ENCODE measurements at places on chromosomes 1 and 21. TPM values are rescaled to one million over a fixed set of nuclear protein-coding genes. Genes with fewer than 3 reads are reported as not detected.

The OR2T29 gene
- total RNA-seq = not detected

The CSF3R gene
- total RNA-seq = not detected

The SPRR2A gene
- not detected for total RNA-seq

The ESRRG gene
- total RNA-seq = not detected

The RNPC3 gene
- total RNA-seq = 3.1 TPM

The ACTN2 gene
- total RNA-seq = 0.09 TPM

The KCNA3 gene
- total RNA-seq = not detected

The S100A14 gene
- 0.42 TPM for total RNA-seq

The KCNT2 gene
- 0.17 TPM for total RNA-seq

The LRRC71 gene
- total RNA-seq = 0.34 TPM

The C8B gene
- total RNA-seq = not detected

The PLEKHN1 gene
- 0.37 TPM for total RNA-seq

The SPATA46 gene
- not detected for total RNA-seq

The PCSK9 gene
- total RNA-seq = 0.70 TPM

The RCOR3 gene
- total RNA-seq = 11.2 TPM

The DRAM2 gene
- total RNA-seq = 70.1 TPM

DNA sequence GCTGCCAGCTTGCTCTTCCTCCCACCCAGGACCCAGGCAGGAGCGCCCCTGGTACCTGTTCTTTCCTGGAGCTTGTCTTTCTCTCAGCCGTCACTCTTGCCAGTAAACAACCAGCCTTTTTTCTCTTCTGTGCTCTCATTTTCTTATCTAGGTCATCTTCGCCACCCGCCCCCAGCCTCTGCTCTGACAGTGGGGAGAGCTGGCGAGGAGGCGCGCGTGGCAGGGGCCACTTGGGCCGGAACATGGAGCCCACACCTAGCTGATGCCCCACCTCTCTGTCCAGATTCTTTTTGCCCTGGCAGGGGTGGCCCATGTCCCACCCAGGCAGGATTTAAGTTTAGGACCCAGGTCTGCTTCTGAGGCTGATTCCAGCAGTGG, 32.3 kb downstream of the PROK1 start:
- no peak for DNase-seq

GRCh38 chr1:115090186-115090490, 835 bp upstream of the TSPAN2 start:
- DNase-seq = no peak

- no peak for DNase-seq
Observed at GRCh38 chr1:29410476-29410875, 174.2 kb downstream of the PTPRU start.

- no peak for DNase-seq
Observed at GRCh38 chr1:61746813-61747212, 4.5 kb downstream of the PATJ start.

GRCh38 chr1:37794372-37795339, 1.0 kb downstream of the MANEAL start:
- DNase-seq = no peak

- DNase-seq = no peak
Observed at GRCh38 chr1:20657024-20657423, 4.1 kb downstream of the DDOST start.

- no peak for DNase-seq
Observed at GRCh38 chr1:92356956-92357355, 58.1 kb downstream of the RPAP2 start.

DNA sequence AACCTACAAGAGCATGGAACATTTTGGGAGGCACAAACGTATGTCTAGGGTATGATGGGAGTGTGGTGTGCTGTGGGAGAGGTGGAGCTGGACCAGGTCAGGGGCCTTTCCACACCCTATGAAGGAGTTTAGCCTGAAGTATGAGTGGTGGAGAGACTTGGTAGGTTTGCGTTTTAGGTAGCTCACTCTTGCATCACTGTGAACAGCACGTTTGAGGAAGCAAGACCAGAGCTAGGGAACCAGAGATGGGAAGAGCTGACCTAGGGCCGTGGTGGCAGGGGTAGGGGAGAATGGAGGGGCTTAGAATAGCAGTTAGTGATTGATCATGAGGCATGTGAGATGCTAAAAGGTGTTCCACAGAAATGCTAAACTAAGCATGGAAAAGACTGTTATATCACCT, 25.1 kb upstream of the ZFP69B start:
- DNase-seq = no peak

GRCh38 chr1:151711044-151711800, 5.4 kb downstream of the CELF3 start:
- DNase-seq = no peak

- no peak for DNase-seq
Observed at GRCh38 chr1:233635765-233636502, 22.0 kb downstream of the KCNK1 start.

- DNase-seq = no peak
Observed at GRCh38 chr1:13823126-13823880, 123.3 kb downstream of the PRDM2 start.

DNA sequence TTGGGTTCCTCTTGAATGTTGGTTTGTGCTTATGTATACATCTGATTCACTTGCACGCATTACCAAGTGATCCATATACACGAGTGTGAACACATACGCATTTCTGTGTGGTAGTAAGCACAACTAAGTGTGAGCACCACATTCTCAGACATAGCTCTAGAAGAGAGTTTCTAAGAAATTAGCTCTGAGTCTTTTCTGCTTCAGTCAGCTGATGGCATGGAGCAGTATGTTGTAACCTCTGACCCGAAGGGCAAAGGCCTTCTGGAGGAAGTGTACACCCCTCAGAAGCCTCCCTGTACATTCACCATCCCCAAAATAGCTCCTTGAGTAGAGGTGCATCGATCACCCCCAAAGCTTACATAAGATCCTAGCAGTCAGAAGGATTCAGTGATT, 183.7 kb downstream of the KIF26B start:
- DNase-seq = no peak

DNA sequence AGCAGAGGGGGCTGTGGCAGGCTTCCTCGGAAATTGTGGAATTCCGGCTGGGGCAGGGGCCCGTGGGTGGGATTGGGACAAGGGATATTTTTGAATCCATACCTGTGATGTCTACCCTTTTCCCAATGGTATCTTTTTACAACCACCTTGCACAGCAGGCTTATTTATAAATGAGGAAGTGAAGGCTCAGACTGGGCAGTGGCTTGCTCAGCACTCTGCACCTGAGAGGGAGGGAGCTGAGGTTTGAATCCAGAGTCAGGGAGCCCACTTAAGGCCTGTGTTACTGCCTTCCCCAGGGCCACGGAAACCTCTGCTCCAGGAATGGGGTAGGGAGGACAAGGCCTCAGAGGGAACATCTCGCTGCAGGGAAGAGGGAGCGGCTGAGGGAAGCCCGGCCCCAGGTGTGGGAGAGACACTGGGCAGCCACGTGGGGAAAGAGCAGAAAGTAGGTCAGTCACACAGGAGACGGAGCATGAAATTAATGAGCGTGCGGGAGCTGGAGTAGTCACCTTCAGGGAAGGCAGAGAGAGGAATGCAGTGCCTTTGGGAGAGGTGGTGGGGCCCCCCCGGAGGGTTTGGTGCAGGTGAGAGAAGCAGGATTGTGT, 35.4 kb upstream of the SCMH1 start:
- DNase-seq = no peak

DNA sequence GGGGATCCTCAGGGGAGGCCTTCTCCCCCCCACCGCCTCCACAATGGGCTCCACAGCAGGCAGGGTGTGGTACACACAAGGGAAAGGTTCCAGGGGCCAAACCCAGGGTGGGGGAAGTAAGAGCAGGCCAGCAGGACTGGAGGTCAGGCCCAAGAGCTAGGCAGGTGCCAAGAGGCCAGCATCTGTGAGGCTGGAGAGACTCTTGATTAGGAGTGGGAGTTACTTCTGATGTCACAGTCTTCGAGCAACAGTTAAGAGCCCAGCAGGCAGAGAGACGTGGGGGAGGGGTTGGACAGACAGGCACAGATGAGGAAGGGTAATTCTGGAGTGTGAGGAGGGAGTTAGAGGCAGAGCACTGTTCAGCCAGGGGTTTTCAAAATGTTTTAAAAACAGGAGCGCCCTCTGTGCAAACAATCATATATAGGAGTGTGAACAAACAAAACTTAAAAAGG, 55.8 kb downstream of the SLC9A1 start:
- DNase-seq = no peak

GRCh38 chr1:153534226-153534924, 1.4 kb downstream of the S100A6 start:
- peak; percentile 34 for DNase-seq

- no peak for DNase-seq
Observed at GRCh38 chr1:105137543-105138457, 1388.1 kb downstream of the AMY1C start.

GRCh38 chr1:232334811-232335210, 295.1 kb downstream of the SIPA1L2 start:
- no peak for DNase-seq

- peak; percentile 42 for DNase-seq
Observed at GRCh38 chr1:204304067-204304466, 55.7 kb downstream of the PLEKHA6 start.

DNA sequence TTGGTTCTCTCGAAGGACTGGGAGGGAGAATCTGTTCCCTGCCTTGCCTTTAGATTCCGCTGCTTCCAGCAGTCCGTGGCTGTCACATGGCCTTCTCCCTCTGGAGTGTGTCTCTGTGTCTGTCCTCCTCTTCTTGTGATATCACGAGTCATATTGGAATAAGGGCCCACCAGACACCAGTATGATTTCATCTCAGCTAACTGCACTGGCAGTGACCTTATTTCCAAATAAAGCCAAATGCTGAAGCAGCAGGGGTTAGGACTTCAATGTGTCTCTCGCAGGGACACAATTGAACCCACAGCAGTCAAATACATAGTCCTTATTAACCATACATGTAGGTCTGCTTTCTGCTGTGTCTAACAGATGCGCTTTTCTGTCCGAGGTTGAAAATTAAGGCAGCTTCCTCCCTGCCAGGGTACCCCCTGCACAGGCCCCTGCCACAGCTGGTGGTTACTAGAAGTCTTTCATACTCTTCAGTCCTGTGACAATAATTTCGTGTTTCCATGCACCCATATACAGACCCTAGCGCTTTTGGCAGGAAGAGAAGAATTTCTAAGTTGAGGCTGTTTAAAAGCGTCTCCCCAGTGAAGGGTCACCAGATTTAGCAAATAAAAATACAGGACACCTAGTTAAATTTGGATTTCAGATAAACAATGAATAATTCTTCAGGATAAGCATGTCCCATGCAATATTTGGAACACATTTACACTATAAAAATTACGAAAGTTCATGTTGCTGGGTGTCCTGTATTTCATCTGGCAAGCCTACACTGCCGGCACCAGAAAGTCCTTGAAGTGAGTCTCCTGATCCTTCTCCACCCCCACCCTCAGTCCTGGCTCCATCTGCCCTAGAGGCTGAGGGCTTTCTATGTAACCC, 182.1 kb downstream of the ETS2 start:
- no peak for DNase-seq

GRCh38 chr1:234519506-234519905, 40.5 kb upstream of the TARBP1 start:
- DNase-seq = no peak

GRCh38 chr1:161172776-161173376, 4.4 kb downstream of the B4GALT3 start:
- DNase-seq = no peak

DNA sequence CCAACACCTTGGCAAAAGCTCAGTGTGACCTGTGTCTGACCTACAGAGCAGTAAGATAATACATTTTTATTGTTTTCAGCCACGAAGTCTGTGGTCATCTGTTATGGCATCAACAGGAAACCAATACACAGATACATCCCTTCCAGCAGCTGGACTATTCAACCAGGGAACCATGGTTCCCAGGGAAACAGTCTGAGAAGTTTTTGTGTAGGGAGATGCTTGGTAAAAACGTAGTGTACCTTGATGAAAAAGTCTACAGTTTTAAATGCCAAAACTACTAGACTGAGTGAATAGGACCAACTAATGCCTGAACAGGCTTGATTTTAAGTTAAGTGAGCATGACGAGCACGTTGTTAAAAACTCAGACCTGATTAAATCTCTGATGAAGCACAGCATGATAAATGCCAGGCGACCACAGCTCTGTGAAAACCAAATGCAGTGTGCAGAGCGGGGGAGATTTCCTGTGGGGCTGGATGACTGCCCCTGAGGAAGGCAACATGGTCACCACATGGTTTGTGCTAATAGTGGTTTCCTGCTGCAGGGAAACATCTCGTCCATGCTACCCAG, 228.9 kb downstream of the TNR start:
- DNase-seq = peak; percentile 95

GRCh38 chr1:6234502-6235295, 1.1 kb downstream of the ICMT start:
- DNase-seq = peak; percentile 41

- DNase-seq = no peak
Observed at GRCh38 chr1:94234615-94235014, 2.8 kb downstream of the ARHGAP29 start.

- no peak for DNase-seq
Observed at GRCh38 chr1:151133018-151133806, 13.2 kb downstream of the SEMA6C start.

GRCh38 chr1:198647055-198647454, 8.2 kb downstream of the PTPRC start:
- no peak for DNase-seq

GRCh38 chr1:228205526-228206436, 2.1 kb upstream of the OBSCN start:
- no peak for DNase-seq

- no peak for DNase-seq
Observed at GRCh38 chr21:31298618-31299269, 45.3 kb downstream of the TIAM1 start.

- no peak for DNase-seq
Observed at GRCh38 chr1:160795951-160796383, at the start of gene LY9. Gene LY9, plus strand, starts transcription at chr1:160796174. Its CDS starts 14 bp downstream, at chr1:160796188.

- no peak for DNase-seq
Observed at GRCh38 chr1:12502336-12503109, 115.5 kb downstream of the DHRS3 start.

- no peak for DNase-seq
Observed at GRCh38 chr1:18407166-18408045, 73.3 kb upstream of the KLHDC7A start.

GRCh38 chr1:54926970-54927369, 40.0 kb upstream of the DHCR24 start:
- DNase-seq = no peak

- no peak for DNase-seq
Observed at GRCh38 chr1:33583567-33583966, 111.1 kb downstream of the ZSCAN20 start.
